ENCODE measurements at places on chromosomes 2 and 18.

- DNase-seq: no peak
Measured at GRCh38 chr2:88637464-88637863, 10.2 kb upstream of the EIF2AK3 start.

GRCh38 chr2:42031281-42032223 lies 16.3 kb upstream of the PKDCC start:
- no peak for DNase-seq

DNA sequence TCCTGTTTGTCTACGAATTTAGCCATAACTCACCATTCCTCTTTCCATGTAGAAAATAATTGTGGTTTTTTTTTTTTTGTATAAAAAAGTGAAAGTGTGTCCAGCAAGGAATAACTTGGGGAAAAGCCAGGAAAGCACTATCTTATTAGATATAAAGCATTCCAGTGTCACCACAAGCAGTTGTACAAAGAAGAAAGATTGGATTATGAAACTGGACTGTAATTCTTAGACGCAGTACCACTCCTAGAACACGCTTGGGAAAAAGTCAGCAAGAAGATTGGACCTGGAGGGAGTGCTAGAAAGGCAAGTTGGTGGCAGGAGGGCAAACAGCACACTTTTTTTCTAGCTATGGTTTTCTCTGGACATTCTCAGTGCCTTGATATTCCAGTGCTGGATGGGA lies 186.7 kb downstream of the PARD3B start:
- DNase-seq: no peak

DNA sequence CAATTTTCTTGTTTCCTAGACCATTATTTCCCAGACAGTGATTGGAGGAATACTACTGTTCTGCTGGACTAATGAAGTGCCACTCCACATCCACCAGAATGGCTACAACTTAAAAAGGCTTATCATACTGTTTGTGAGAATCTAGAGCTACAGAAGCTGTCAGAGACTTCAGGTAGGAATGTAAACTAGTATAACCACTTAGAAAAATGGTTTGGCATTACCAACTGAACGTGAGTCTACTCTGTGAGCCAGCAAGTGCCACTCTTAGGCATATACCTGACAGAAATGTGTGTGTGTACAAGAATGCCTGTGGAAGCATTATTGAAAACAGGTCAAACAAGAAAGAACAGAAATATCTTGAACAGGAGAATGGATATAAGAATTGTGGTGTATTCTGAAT lies 4.2 kb upstream of the SCN3A start:
- no peak for DNase-seq

GRCh38 chr2:154193246-154193645 lies 321.5 kb downstream of the GALNT13 start:
- DNase-seq: no peak

All from DMS79 (cell line).